ENCODE measurements at places on chromosomes 1 and 21.

DNA sequence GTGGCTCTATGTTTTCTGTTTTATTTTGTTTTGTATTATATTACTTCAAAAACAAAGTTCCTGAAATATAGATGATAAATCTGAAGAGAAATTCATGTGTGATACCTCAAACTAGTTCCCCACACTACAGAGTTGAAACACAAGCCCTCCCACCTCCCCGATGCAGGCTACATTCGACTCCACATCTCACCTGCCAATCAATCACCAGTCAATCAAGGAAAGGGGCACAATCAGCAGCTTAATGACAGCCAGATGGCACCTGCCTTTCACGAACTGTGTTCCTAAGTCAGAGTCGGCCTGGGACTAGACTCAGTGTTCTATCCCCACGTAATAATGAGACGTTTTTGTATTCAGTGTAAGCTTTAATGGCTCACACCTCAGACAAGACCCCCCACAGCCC, 313.4 kb downstream of the SPATA17 start:
- no peak for DNase-seq

DNA sequence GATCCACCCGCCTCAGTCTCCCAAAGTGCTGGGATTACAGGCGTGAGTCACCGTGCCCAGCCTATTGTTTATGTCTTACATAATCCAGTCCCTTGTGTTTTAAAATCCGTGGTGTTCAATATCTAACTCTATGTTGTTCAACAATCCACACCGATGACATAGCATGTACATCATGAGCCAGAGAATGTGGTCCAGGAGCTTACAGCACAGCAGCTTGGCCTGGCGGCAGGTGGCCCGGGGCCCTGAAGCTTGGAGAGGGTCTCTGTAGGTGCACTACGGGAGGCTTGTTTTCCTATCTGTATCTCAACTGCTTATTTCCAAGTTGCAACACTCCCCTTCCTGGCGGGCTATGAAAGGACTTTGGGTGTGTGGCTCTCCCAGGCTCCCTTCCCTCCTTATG, 138.4 kb downstream of the ADSS2 start:
- DNase-seq, result no peak

DNA sequence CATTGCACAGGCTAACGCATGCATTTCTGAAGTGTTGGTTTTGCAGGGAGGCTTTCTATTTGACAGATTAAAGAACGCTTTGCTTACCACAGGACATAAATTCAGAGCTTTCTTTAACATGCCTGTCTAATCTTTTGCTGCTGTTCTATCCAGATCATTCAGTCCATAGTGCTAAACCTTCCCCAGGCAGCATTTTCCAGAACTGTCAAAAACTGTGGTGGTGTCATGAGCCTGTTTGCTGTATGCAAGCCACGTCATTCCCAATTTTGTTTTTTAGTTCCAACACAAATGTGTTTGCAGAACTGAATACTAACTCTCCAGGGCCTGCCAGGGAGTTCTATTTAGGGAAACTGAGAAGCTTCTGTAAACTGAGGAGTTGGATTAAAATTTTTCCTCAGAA, 390.5 kb upstream of the LYPLAL1 start:
- DNase-seq, result no peak

DNA sequence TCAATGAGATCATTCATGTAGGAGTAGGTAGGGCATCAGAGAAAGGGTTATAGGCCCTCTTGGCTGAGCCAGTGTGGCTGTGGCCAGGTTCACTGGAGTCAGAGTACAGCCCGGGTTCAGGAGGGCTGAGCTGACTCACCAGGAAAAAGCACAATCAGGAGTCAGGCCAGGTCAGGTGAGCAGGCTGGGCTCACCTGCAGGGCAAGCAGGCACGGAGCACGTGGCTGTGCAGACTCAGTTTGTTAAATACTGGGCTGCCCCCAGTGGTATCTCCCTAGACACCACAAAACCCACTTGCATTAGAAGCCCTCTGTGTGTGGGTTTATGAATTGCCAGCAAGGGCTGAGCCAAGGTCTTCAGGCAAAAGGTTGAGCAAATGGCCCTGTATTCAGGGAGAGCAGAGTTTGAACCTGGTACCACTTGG, 122.1 kb upstream of the SERBP1 start:
- DNase-seq, result no peak

- no peak for DNase-seq
These were observed 35.1 kb downstream of the PROX1 start for GRCh38 chr1:214022810-214023425.

DNA sequence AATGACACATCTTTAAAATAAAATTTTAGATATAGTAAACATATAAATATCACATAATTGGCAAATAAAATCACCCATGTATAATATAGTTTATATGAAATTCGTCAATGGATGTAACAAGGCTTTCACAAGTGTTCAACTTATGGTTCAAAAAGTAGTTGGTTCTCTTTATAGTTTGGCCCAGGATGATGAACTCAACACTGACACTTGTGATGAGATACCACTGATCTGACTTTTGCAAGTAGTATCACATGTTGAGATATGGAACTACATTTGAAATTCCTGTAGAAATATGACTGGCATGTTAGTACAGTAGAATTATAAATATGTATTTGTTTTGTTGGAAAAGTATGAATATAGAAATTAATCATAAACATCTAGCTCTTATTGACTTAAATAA, 1.8 kb downstream of the TNNI3K start:
- DNase-seq, result no peak
